ENCODE measurements at places on chromosomes 4 and X.

- DNase-seq, result no peak
Observed at GRCh38 chr4:167966143-167966542, 126.2 kb upstream of the ANXA10 start.

GRCh38 chr4:47122592-47123291 lies 91.4 kb downstream of the GABRB1 start:
- peak; percentile 0 for DNase-seq

GRCh38 chrX:50877310-50877709 lies 33.2 kb upstream of the BMP15 start:
- no peak for DNase-seq

GRCh38 chrX:101287402-101287801 lies 3.7 kb downstream of the TAF7L start:
- DNase-seq, result no peak

- DNase-seq, result no peak
Observed at GRCh38 chr4:33381816-33382215, 2661.6 kb downstream of the PCDH7 start.

DNA sequence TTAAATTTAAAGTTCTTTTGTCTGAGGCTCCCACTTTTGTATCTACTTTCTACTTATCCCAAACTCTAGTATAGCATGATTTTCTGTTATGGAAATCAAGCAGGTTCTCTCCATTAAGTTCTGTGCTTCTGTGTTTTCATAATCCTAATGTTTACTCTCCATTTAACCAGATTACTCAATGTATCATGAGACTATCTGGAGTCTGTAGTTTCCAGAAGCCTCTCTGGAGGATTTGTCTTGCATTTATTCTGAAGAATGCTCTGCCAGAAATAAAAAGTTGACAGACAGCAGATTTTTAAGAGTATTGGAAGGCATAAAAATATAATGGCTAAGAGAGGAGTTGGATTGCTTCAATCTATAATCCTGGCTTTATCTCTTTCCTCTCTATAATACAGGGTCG lies 39.2 kb upstream of the PLS3 start:
- DNase-seq, result no peak
